ENCODE measurements at places on chromosomes 5 and 9. TPM values are rescaled to one million over a fixed set of nuclear protein-coding genes. Genes with fewer than 3 reads are reported as not detected.

Gene SLC1A1
- 0.23 TPM for total RNA-seq

Gene BARX1
- 1.9 TPM for total RNA-seq

Gene STING1
- total RNA-seq = 178 TPM

Gene ZNF483
- 3.0 TPM for total RNA-seq

Gene PGGT1B
- 44.3 TPM for total RNA-seq

DNA sequence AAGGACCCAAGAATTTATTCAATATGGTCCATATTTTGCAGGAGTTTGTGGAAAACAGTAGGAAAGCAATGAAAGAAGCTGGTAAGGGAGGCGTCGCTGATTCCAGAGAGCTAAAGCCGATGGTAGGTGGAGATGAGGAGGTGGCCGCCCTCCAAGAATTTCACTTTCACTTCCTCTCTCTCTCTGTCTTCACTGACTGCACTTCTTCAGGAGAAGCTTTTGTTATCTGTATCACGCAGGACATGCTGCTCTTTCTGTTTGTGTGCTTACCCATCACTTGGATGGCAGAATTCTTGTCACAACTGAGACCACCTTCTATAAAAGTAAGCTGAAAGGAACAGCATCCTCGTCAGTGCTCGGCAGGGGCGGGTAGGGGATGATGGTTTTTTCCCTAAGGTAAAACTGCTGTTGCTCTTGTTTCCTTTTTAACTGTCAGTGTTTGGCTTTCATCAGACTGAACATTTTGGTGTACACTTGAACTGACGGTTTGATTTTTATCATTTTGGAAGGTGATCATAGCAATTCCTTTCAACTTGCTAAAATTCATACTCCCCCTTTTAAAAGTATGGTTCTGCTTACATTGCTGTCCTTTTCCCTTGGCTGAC, 62.4 kb upstream of the FSD1L start:
- peaks cover 3% of the 10 kb centered on the region for H3K36me3 ChIP-seq
- H3K27ac ChIP-seq = peak overlapping the region; percentile 68
- peaks cover 6% of the 10 kb centered on the region for H3K4me1 ChIP-seq
- no peaks in the 10 kb centered on the region for H3K27me3 ChIP-seq
- peak; percentile 59 for DNase-seq

Gene ANKRD33B
- 4.6 TPM for total RNA-seq

GRCh38 chr9:7192266-7192665, 434.5 kb downstream of the KDM4C start:
- H3K27ac ChIP-seq = no peak overlapping the region
- H3K36me3 ChIP-seq = peaks cover 17% of the 10 kb centered on the region
- peaks cover 2% of the 10 kb centered on the region for H3K4me1 ChIP-seq
- DNase-seq = no peak
- no peaks in the 10 kb centered on the region for H3K27me3 ChIP-seq
- no peak overlapping the region for H3K4me3 ChIP-seq

DNA sequence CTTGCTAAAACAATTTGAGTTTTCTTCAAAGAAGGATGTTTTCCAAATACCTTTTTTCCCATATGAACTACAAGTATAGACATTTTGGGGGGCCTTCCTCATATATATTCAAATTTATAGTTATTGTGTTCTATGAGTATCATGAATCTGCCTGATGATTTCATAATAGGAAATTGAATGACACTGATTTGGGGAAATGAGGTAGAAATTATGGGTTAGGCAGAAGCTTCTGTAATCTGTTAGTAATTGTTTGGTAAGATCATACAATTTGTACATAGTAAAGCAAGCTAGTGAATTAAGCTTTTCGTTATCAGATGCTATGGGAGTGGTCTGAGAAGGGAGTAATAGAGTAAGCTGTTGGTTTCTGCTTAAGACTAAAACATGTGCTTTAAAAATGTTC, 98.0 kb downstream of the TRIO start:
- H3K4me3 ChIP-seq = no peak overlapping the region
- H3K36me3 ChIP-seq = no peaks in the 10 kb centered on the region
- DNase-seq = no peak
- H3K4me1 ChIP-seq = no peaks in the 10 kb centered on the region

Gene PDE6A
- not detected for total RNA-seq

Gene SPINK6
- not detected for total RNA-seq

DNA sequence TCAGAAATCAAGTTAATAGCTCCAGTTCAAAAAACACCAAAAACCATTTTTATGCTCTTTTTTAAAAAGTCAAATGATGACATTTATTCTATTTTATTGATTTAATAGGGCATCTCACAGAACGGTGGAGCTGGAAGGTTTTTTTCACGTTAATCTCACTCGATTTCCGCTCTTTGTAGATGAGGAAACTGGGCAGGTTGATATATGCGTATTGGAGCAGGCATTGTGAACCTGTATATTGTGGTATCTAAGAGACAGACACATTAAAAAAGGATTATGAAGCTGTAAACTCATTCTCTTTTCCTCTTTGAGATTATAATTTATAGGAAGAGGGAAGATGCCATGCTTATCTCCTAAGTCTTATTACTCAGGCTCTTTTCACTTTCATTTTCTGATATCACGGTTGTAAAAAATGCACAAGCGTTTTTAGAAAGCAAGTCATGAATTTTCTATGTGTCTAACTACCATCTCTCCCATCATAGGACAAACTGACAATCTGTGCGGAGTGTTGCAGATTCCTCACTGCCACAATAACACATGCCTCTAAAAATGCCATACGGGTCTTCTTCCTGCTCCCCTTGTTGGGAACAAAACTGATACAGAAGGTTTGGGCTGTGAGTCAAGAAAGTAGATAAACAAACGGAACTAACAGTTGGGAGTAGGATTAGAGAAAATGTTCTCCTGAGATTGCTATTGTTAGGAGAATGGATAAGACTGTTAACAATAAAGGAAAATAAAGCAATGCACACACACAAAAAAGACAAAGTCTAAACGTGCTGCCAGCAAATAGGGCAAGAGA, 1997.7 kb downstream of the MAT2B start:
- H3K4me3 ChIP-seq = no peak overlapping the region
- no peaks in the 10 kb centered on the region for H3K36me3 ChIP-seq
- no peaks in the 10 kb centered on the region for H3K27me3 ChIP-seq
- DNase-seq = no peak
- H3K27ac ChIP-seq = no peak overlapping the region

Gene NTRK2
- total RNA-seq = 1.8 TPM

GRCh38 chr5:111855356-111855755, 98.4 kb upstream of the NREP start:
- H3K27me3 ChIP-seq = no peaks in the 10 kb centered on the region
- no peaks in the 10 kb centered on the region for H3K36me3 ChIP-seq
- H3K4me1 ChIP-seq = no peaks in the 10 kb centered on the region
- H3K4me3 ChIP-seq = no peak overlapping the region
- DNase-seq = no peak
- H3K27ac ChIP-seq = no peak overlapping the region

GRCh38 chr9:113155911-113156588, 5.2 kb downstream of the SLC31A2 start:
- H3K4me3 ChIP-seq = no peak overlapping the region
- peaks cover 33% of the 10 kb centered on the region for H3K4me1 ChIP-seq
- peaks cover 12% of the 10 kb centered on the region for H3K36me3 ChIP-seq

- H3K4me3 ChIP-seq = no peak overlapping the region
- H3K4me1 ChIP-seq = no peaks in the 10 kb centered on the region
- H3K27ac ChIP-seq = no peak overlapping the region
- H3K36me3 ChIP-seq = no peaks in the 10 kb centered on the region
Measured at GRCh38 chr5:128674837-128675446, 136.9 kb upstream of the FBN2 start.

Gene PCDHGA12
- 0.07 TPM for total RNA-seq
